ENCODE measurements at places on chromosomes 11 and 22.

- DNase-seq = no peak
Measured at GRCh38 chr11:19453651-19454257, 213.0 kb upstream of the E2F8 start.

DNA sequence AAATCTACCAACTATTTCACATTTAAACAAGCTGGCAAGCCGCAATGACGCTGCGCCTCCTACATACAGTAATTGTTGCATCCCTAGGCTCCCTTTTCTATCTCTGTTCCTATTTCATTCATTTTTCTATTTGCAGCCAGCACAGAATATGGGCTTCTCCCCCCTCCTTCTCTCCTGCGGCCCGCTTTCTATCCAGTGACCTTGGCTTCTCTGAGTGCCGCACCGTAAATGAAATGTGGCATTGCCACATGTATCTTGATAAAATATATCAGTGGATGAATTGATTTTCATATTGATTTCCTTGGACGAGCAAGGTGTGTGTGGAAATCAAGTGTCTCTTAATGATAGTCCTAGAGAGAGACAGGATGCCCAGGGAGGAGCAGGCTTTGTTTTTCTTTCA, 70.2 kb downstream of the ZBTB16 start:
- no peak for DNase-seq

DNA sequence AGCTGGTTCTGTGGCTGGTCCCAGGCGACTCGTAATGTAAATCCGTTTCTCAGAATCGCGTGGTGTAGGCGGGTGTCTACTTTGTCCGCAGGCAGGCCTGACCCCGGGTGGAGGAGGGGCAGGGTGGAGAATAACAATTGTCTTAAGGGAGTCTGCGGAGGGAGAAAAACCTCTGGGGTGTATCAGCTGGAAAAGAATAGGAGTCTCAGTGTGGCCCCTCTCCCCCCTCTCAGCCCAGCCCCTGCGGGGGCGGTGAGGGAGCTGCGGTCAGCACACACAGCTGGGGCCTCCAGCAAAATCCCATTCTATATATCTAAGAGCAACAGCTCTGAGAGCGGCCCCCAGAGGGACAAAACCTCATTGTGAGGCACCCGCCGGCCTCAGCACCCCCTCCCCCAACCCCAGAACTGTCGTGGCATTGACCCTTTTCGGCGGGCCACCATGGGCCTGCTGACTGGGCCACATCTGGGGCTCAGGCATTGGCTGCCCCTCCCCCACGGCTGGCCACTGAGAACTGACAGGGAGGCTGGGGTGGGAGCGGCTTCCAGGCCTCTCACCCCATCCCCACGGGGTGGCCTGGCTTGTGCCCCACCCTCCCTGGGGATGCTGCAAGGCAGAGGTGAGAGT, 2.7 kb upstream of the MYRF start:
- no peak for DNase-seq

DNA sequence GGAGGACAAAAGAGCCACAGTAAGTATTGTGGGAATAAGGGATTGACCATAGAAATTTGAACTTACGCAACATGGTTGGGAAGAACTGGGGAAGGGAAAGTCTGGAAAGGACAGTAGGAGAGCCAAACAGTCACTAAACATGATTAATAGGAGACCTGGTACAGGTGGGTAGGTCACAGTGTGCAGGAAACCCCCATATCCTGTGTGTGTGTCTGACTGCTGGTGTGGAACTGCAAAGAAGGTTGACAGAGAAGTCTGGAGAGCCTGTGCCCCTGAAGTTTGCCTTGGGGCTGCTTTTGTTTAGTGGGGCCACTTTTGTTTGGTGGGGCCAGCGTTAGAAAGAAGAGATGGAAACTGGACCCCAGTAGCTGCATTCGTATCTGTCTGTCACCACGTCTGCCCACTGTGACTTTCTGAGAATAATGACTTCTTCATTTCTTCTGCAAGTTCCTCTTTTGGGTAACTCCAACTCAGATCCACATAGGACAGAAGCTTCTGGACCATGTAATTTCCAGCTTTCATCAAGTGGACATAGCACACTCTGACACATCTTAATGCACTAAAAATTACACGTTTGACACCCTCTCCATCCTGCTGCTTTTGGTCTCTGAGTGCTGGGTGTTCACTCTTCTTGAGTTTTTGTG, 126.8 kb upstream of the RAG2 start:
- DNase-seq = no peak

GRCh38 chr11:61125310-61125684, 23.0 kb downstream of the CD5 start:
- no peak for DNase-seq

DNA sequence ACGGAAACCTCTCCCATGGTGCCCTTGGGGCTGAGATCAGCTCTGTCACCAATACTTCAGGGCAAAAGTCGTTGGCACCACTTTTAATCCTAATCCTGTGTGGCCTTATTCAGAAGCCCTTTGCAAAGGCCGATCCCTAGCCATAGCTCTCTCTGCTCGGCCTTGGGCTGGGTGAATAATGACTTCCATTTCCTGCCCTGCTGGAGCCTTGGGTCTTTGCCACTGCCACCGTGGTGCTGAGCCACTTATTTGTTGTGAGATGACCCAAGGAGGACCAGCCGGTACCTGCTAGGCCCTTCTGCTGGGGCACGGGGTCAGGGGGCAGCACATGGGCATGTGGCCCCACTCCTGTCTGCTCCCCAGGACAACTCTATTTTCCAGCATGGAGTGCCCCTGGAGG, 188.2 kb downstream of the ST3GAL4 start:
- no peak for DNase-seq

GRCh38 chr11:79062814-79063762, 377.7 kb downstream of the TENM4 start:
- DNase-seq = peak; percentile 46

DNA sequence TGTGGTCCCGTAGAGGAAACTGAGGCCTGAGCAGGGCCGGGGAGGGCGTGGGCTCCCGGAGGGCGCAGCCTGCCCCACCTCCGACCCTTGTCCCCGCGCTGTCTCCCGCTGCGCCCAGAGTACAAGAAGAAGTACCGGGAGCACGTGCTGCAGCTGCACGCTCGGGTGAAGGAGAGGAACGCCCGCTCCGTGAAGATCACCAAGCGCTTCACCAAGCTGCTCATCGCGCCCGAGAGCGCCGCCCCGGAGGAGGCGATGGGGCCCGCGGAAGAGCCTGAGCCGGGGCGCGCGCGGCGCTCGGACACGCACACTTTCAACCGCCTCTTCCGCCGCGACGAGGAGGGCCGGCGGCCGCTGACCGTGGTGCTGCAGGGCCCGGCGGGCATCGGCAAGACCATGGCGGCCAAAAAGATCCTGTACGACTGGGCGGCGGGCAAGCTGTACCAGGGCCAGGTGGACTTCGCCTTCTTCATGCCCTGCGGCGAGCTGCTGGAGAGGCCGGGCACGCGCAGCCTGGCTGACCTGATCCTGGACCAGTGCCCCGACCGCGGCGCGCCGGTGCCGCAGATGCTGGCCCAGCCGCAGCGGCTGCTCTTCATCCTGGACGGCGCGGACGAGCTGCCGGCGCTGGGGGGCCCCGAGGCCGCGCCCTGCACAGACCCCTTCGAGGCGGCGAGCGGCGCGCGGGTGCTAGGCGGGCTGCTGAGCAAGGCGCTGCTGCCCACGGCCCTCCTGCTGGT, 1.9 kb downstream of the NLRP6 start:
- no peak for DNase-seq
